Activated T-helper 1 cell treated with anti-CD3 and anti-CD28 coated beads, Interleukin-12 subunit alpha, Interleukin-12 subunit beta, Interleukin-2, Interleukin-4 antibody, amounts not matched to agents 30 ng/mL and 10 ng/mL and 1 ng/mL, durations not matched to agents 14 hours and 24 hours and 36 hours (primary cell): ENCODE measurements at places on chromosomes 11 and 22. TPM values are rescaled to one million over a fixed set of nuclear protein-coding genes. Genes with fewer than 3 reads are reported as not detected.

TCN2 gene
- total RNA-seq: 0.23 and 0.34 TPM in 2 replicates

RNF121 gene
- total RNA-seq: 65.8 and 70.3 TPM in 2 replicates

SOX6 gene
- not detected in 2 replicates for total RNA-seq

DNA sequence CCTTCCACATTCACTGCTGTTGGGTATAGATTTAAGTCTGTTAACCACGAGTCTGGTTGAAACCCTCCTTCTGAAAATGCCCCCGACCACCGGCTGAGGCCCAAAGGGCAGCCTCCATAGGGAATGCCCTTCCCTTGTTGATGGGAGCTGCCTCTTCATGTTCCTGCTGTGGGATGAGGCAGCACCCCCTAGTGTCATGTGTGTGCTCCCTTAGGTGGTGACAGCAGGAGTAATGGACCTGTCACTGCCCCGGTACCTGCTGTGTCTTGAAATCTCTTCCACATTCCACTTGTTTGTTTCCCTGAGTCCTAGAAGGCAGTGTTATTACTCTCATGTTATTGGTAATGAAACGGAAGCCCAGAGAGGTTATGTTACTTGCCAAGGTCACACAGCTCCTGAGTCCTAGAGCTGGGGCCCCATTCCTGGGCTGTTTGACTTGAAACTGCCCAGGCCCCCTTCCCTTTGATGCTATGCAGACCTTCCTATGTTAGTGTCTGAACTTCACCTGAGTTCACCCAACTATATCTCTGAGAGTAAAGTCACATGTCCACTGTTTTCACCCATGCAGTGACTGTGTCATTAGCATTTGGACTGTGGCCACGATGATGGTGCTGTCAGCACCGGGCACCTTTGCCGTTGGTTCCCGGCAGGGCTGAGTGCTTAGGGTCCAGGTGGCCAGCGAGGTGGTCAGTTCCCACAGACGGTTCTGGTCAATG is 234.3 kb downstream of the TBC1D22A start:
- no peaks in the 10 kb centered on the region for H3K27me3 ChIP-seq
- H3K4me1 ChIP-seq: peaks cover 15% of the 10 kb centered on the region
- H3K36me3 ChIP-seq: peaks cover 9% of the 10 kb centered on the region
- no peak overlapping the region for H3K4me3 ChIP-seq

DNA sequence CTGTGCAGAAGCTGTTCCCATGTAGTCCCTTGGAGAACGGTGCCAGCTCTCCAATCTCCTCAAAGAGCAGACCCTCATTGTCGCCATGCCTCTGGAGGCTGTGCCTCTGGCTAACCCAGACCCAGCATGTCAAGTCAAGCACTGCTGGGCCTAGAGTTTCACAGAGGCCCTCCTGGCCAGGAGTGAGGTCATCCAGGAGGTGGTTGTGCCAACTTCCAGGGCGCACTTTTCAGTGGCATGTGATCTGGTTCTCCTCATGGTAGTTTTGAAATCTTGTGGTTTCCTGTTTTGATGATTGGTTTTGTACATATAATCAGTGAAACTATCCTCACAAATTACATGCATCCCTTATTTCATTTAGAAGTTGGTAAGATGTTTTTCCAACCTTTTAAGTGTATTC is 78.9 kb downstream of the PPFIBP2 start:
- H3K4me1 ChIP-seq: peaks cover 16% of the 10 kb centered on the region
- no peaks in the 10 kb centered on the region for H3K36me3 ChIP-seq
- H3K4me3 ChIP-seq: no peak overlapping the region
- H3K27me3 ChIP-seq: peaks cover 3% of the 10 kb centered on the region
- H3K27ac ChIP-seq: no peak overlapping the region

DNA sequence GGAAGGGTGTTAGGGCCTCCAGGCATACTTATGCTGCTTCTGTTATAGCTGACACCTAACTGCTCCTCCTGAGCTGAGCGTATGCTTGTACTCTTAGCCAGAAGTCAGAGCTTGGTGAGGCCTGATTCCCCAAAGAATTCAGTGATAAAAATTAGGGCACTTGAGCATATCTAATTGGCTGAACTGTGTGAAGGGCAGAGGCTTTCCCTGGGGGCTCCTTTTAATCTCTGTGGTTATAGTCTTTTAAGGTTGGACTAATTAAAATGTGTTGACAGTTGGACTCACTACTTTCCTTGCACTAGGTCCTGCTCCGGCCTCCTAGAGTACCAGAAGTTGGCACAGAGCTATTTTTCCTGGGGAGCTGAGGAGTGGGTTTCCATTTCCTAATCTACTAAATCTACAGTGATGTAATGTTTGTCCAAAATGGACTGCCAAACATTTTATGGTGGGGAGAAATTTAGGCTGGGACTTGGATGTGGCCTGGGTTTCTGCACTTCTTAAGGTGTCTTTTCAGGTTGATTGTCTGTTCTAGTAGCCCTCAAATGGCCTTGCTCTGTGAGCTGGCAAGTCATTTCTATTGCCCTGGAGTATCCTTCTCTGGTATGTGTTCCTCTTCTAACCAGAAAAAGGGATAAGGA is 18.4 kb downstream of the STIM1 start:
- H3K36me3 ChIP-seq: peaks cover 19% of the 10 kb centered on the region
- H3K27me3 ChIP-seq: no peaks in the 10 kb centered on the region
- H3K4me1 ChIP-seq: peaks cover 71% of the 10 kb centered on the region
- no peak for DNase-seq

DNA sequence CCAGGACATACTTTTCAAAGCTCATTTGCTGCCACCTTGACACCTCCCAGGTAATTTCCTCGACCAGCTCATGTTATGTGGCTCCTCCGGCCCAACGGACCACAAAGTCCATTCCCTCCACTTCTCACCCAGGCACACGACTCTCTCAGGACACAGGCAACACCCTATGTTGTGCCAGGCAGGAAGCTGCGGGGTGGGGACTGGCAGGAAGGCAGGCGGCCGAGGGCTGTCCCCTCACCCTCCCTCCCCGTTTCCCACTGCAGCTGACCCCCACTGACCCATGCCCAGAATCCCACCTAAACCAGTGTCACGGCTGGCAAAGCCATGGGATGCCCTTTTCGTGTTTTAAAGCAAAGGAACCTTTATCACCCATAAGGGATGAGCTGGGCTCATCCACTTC is 20.8 kb downstream of the CELSR1 start:
- H3K4me3 ChIP-seq: no peak overlapping the region
- no peaks in the 10 kb centered on the region for H3K4me1 ChIP-seq
- DNase-seq: no peak

GRCh38 chr11:111913997-111914396 is 1.5 kb downstream of the HSPB2 start:
- peaks cover 47% of the 10 kb centered on the region for H3K27me3 ChIP-seq
- no peak overlapping the region for H3K4me3 ChIP-seq
- no peak for DNase-seq
- no peaks in the 10 kb centered on the region for H3K4me1 ChIP-seq
- H3K36me3 ChIP-seq: no peaks in the 10 kb centered on the region

- H3K4me1 ChIP-seq: peaks cover 17% of the 10 kb centered on the region
- H3K4me3 ChIP-seq: no peak overlapping the region
- H3K27me3 ChIP-seq: no peaks in the 10 kb centered on the region
- no peak overlapping the region for H3K27ac ChIP-seq
Measured at GRCh38 chr11:2816941-2817421, 68.6 kb downstream of the CDKN1C start.

GRCh38 chr11:28466506-28466905 is 358.3 kb downstream of the METTL15 start:
- no peak overlapping the region for H3K4me3 ChIP-seq
- DNase-seq: no peak
- no peaks in the 10 kb centered on the region for H3K27me3 ChIP-seq
- H3K36me3 ChIP-seq: no peaks in the 10 kb centered on the region
- H3K4me1 ChIP-seq: no peaks in the 10 kb centered on the region

GRCh38 chr11:5937868-5938602 is 4.0 kb upstream of the OR56A3 start:
- H3K4me3 ChIP-seq: no peak overlapping the region
- H3K27ac ChIP-seq: no peak overlapping the region
- no peaks in the 10 kb centered on the region for H3K4me1 ChIP-seq
- H3K27me3 ChIP-seq: no peaks in the 10 kb centered on the region

GRCh38 chr11:116335891-116336290 is 436.9 kb downstream of the BUD13 start:
- H3K4me3 ChIP-seq: no peak overlapping the region
- DNase-seq: no peak
- no peaks in the 10 kb centered on the region for H3K36me3 ChIP-seq
- no peaks in the 10 kb centered on the region for H3K4me1 ChIP-seq
- peaks cover 2% of the 10 kb centered on the region for H3K27me3 ChIP-seq

DNA sequence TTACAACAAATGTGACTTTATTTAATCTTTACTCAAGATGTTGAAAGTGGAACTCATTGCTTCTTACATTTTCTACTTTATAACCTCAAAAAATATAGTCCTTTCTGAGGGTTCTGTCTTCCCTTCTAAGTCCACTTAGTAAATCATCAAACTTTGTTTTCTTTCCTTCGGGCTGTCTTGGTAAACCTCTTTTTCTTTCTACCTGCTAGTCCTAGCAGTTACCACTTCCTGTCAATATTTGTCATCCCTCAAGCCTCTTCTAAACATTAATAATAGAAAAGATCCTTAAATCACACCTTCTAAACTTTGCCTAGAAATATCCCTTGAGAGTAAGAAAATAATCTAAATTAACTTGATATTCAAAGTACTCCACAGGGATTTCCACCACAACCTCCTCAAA is 580.4 kb downstream of the CNTN5 start:
- no peaks in the 10 kb centered on the region for H3K4me1 ChIP-seq
- no peaks in the 10 kb centered on the region for H3K27me3 ChIP-seq
- no peaks in the 10 kb centered on the region for H3K36me3 ChIP-seq
- no peak for DNase-seq
- H3K4me3 ChIP-seq: no peak overlapping the region
- no peak overlapping the region for H3K27ac ChIP-seq

DNA sequence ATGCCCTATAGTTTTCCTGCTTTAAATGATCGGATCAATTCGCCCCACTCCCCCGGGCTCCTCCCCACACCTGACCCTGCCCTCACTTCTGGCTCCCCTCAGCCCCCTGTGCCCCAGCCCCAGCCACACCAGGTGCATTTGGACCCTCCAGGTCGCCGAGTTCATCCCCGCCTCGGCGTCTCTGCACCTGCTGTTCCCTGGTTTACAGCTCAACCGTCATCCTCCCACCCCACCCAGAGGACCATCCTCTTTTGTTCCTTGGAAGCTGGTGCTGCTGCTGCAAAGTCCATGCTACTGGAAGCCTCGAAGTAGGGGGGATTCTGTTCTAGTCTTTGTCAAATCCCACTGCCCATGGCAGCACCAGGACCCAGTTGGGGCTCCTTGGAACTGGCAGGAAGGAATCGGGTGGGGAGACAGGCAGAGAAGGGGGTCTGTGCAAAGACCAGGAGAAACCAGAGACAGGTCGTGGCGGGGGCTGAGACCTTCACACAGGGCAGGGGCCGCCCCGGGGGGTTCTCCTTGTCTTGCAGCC is 4.5 kb upstream of the MUC5B start:
- H3K36me3 ChIP-seq: no peaks in the 10 kb centered on the region
- H3K4me1 ChIP-seq: no peaks in the 10 kb centered on the region
